ENCODE measurements at places on chromosomes 1 and 21. TPM values are rescaled to one million over a fixed set of nuclear protein-coding genes. Genes with fewer than 3 reads are reported as not detected.

OR2T33 gene
- not detected for total RNA-seq

LCE3E gene
- not detected for total RNA-seq

UBXN10 gene
- total RNA-seq: 0.24 TPM

PPP1R8 gene
- 47.7 TPM for total RNA-seq

HLX gene
- 2.4 TPM for total RNA-seq

TRIM46 gene
- total RNA-seq: 1.9 TPM

PROX1 gene
- 0.33 TPM for total RNA-seq

HPCAL4 gene
- 0.24 TPM for total RNA-seq

LRIF1 gene
- total RNA-seq: 17.6 TPM

CELA2A gene
- 0.14 TPM for total RNA-seq

CFAP141 gene
- total RNA-seq: not detected

BATF3 gene
- 21.6 TPM for total RNA-seq

VWA5B1 gene
- 0.05 TPM for total RNA-seq

VSIG8 gene
- 0.24 TPM for total RNA-seq

WDR64 gene
- total RNA-seq: 0.14 TPM

S100A12 gene
- 35.8 TPM for total RNA-seq

PLXNA2 gene
- 1.9 TPM for total RNA-seq

OR2L3 gene
- total RNA-seq: not detected

ZNF695 gene
- total RNA-seq: 3.0 TPM

ACP6 gene
- total RNA-seq: 9.5 TPM

POMGNT1 gene
- total RNA-seq: 40.9 TPM

CHIA gene
- total RNA-seq: 0.05 TPM

TMEM52 gene
- 0.28 TPM for total RNA-seq

MYOC gene
- total RNA-seq: 0.28 TPM

VAMP4 gene
- total RNA-seq: 5.9 TPM

ADGRB2 gene
- total RNA-seq: 6.0 TPM

ILDR2 gene
- 0.90 TPM for total RNA-seq

SFT2D2 gene
- 12.6 TPM for total RNA-seq

S100A7 gene
- total RNA-seq: 5.9 TPM

All from thymus (tissue), 14 donors.